ENCODE measurements at places on chromosomes 12 and 14. TPM values are rescaled to one million over a fixed set of nuclear protein-coding genes. Genes with fewer than 3 reads are reported as not detected.
A peak's percentile ranks its signal among the peaks of the same experiment; 100 is the strongest.

- DNase-seq: peak; percentile 32
Observed at GRCh38 chr12:30985814-30986452, 59.4 kb downstream of the TSPAN11 start.

DNA sequence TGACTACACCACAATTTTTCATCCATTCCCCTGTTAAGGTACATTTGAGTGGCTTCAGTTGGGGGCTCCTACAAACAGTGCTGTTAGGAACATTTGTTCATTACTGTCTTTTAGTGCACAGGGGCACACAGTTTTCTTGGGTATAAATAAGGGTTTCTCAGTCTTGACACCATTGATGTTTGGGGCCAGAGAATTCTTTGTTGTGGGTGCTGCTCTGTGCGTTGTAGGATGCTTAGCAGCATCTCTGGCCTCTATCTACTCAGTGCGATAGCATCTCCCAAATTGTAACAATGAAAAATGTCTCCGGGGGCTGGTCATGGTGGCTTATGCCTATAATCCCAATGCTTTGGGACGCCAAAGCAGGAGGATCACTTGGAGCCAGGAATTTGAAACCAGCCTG, 153.0 kb upstream of the MYL2 start:
- no peak for DNase-seq

GRCh38 chr12:89576572-89577220, 50.8 kb upstream of the POC1B start:
- DNase-seq: no peak

DNA sequence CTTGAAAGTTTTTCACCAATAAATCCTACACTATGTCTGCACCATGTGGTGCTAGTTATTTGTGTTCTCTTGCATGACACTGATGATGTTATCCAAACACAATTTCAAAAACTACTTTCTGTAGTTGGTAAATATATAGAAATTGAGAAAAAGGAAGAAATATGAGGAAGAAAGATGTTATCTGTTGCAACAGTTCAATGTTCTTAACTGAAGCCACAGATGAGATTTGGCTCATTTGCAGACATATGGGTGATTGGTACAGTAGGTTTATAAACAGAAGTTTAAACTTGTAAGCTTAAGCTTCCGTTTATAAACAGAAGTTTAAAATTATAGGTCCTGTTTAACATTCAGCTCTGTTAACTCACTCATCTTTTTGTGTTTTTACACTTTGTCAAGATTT, at the start of gene CLEC12A:
TSS of gene CLEC12A (plus strand) at position 229 of the 400 bp plus-strand sequence. CDS start 188 bp downstream, outside the sequence.
- no peak for DNase-seq

GRCh38 chr12:93011100-93011499, 82.0 kb upstream of the EEA1 start:
- DNase-seq: no peak

DNA sequence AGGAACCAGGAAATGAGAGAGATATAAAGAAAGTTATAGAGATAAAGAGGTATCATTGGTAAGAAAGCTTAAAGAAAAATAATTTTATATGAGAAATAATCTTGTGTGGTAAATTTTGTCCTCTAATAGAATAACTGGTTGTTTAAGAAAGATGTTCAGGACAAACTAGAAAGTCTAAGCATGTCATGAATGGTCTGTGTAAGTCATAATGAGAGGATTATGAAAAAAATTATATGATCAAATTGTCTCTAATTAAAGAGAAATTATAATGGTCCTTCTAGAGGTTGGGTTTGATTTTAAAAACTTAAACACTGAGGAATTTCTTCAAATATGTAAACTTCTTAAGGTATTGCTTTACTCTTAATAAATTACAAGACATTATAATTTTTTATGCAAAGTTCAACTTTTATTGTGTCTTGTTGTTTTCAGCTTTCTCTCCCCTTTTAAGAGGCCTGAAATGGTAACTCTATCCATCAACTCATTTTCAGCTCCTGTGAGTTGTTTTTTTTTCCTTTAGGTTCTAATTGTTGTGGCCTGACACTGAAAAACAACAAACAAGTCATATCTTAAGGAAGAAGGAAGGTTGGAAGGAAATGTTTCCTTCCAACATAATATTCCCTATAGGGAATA, 88.2 kb upstream of the CNOT2 start:
- no peak for DNase-seq

The SLC5A8 gene
- 0.35 TPM for total RNA-seq

The CCDC38 gene
- total RNA-seq: not detected

The LTBP2 gene
- 3.7 TPM for total RNA-seq
